ENCODE measurements at places on chromosomes 5 and 9.

GRCh38 chr5:7331131-7331530 lies 64.8 kb upstream of the ADCY2 start:
- DNase-seq = no peak

GRCh38 chr5:31021181-31021624 lies 172.3 kb upstream of the CDH6 start:
- no peak for DNase-seq

DNA sequence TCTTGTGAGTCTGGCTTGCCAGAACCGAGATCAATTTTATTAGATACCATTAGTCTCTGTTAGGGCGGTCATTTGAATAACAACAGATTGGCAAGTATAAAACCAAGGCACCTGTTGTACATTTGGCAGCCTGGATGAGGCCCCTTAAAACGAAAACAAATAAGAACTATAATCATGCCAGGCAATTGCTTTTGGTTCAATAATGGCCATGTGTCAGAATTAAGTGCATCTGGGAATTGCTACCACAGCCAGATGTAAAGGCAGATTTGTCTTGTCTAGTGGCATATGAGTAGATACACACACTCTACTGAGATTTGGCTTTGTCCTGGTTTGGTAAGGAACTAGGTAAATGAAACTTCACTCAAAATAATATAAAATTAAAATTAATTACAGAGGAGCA lies 1046.2 kb upstream of the DMAC1 start:
- no peak for DNase-seq

- DNase-seq = no peak
Observed at GRCh38 chr9:32359452-32359851, 25.0 kb upstream of the ACO1 start.

DNA sequence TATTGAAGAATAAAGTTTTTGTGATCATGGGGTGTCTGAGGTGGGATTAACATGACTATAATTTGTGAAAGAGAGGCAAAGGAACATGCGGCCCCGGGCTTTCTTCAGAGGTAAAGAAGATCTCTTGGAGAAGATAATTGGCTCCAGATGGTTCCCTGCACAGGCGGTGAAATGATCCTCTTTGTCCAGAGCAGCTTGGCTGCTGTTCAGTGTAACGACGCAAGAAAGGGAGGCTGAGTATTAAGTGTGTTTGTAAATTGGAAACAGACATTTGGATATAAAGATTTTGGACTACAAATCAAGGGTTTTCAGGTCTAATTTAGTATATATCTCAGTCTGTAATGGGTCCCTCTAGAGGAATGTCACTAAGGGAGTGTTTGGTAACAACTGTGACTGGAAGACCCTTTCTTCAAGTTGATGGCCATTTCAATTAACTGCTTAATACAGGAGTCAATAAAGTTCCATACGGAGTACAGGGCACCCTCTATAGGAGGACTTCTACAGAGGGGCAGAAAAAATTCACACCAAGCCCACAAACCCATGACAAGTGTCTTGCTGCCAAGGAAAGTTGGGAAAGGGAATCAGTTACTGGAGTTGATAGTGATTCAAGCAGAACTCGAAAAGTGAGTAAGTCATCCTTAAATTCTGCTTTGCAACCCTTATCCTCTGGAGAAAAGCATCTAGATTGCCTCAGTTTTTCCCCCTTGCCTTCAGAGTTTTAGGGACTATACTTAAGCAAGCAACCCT lies 4.1 kb downstream of the EQTN start:
- DNase-seq = no peak

- no peak for DNase-seq
Observed at GRCh38 chr5:96350678-96351077, 82.4 kb downstream of the PCSK1 start.

GRCh38 chr9:120787933-120788332 lies 5.3 kb downstream of the FBXW2 start:
- no peak for DNase-seq

DNA sequence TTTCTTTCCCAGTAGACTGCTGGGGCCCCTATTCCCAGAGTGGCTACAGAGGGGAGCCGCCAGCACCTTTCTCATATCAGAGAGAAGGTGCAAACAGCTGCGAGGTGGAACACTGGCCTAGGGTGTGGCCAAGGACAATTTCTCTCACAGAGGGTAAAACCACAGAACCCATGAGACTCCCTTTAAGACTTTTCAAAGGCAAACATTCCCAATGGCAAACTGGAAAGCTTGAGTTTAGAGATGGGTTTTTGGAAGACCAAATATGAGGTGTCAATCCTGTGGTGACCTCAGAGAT lies 335.1 kb upstream of the PIK3R1 start:
- no peak for DNase-seq

DNA sequence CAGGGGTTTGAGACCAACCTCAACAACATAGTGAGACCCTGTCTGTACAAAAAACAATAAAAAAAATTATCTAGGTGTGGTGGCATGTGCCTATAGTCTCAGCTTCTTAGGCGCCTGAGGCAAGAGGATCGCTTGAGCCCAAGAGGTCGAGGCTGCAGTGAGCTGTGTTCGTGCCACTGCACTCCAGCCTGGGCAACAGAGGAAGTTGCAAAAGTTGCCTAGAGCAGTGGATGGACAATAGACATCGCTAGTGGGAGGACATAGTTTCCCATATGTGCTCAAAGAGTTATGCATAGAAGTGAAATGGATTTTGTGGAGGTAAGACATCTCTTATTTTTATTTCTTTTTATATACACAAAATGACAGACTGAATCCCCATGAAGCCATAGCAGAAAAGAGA lies 19.0 kb downstream of the HNRNPK start:
- no peak for DNase-seq

DNA sequence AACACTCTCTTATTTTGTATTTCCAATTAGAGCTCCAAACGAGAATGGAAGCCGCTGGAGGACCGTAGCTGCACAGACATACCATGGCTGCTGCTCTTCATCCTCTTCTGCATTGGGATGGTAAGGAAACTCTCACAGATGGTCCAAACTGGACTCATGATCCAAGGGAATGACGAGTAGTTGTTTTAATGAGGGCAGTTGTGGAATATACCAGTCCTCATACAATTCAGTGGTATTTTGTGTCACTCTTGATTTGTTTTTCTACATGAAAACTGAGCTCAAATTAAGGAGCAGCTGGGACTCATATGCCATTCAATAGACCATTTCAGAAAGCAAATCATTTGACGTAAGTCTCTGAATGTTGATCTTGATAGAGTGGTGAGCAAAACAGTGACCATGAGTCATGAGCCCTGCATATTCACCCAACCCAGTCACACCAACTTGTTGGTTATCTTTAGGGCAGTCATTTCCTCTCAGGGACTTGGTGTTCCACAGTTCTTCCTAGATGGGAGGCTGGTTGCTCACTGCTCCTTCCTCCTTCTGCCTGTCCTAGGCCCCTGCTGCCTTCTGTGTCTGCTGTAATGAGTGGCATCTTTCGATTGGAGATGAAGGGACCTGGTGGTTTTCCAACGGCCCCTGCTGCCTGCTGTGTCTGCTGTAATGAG lies 54.9 kb downstream of the SLC44A1 start:
- DNase-seq = peak; percentile 97

GRCh38 chr9:94168203-94169000 lies 84.1 kb downstream of the PTPDC1 start:
- no peak for DNase-seq

- no peak for DNase-seq
Observed at GRCh38 chr9:18721267-18721994, 247.5 kb downstream of the ADAMTSL1 start.

All from glomerular endothelial cell (primary cell).